Pons (tissue), 1 donor: ENCODE measurements at places on chromosomes 3 and 15.

DNA sequence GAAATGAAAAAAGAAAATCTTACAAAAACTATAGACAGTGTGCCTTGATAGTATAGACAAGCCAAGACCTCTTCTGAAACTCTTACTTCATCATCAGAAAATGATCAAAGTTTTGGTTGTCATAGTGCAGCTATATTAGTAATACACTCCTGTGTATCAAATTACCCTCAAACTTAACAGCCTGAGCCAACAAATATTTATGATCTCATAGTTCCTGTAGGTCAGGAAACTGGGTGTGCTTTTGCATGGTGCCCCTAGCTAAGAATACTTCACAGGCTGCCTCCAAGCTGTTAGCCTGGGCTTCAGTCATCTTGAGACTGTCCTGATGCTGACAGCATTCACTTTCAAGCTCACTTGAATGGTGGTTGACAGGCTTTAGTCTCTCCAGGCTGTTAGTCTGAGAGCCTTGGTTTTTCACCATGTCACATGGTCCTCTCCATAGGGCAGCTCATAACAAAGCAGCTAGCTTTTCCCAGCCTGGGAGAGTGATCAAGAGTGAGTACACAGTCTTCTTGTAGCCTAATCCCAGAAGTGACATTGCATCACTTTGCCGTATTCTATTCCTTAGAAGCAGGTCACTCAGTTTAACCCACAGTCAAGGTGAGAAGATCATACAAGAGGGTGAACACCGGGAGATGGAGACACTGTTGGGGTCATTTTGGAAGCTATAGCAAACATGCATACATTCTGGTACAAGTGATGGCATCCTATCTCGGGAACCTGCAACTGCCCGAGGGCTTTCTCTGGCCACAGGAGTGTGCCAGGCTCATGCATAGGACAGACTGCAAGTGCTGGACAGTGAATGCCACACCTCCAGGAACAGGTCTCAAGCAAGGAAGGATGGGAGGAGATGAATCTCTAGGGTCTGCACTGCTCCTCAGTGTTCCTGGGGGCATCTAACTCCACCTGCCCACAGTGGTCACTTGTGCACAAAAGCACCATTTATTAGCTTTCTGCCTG lies 173.4 kb upstream of the CADPS start:
- DNase-seq, result no peak

- DNase-seq, result no peak
Measured at GRCh38 chr15:66783725-66784124, 81.7 kb downstream of the SMAD6 start.

DNA sequence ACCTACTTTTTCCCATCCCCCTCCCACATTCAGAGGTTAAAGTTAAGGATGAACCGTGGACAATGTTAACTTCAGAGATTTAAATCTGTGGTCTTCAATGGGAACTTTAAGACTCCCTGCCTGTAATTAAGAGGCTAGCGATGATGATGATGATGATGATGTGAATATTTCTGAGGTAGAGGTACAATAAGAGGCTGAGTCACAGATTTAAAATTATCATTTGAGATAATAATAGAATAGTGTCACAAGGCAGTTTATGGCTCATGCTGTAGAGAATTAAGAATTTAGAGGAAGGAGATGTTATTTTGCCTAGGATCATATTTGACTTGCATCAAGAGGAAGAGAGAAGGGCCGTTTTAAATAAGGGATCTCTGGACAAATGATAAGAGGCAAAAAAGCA lies 146.2 kb downstream of the BBX start:
- no peak for DNase-seq

GRCh38 chr3:112319516-112320276 lies 13.3 kb upstream of the CD200 start:
- DNase-seq, result no peak

DNA sequence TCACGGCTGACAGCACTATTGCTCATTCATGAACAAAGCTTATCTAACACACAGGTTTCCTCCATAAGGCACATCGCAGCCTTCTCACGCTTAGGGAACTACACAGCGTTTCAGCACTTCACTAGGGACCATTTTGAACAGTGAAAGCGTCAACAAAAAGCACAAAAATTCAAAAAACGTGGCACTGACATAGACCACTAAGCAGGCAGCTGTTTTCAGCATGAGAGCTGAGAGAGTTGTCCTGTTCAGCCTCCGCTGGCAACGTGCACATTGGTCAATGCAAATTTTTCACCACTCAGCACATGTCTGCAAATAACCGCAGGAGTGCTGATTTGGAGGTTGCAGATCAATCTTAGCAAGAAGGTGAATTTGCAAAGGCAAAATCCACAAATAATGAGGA lies 109.2 kb downstream of the LRRK1 start:
- DNase-seq, result no peak

DNA sequence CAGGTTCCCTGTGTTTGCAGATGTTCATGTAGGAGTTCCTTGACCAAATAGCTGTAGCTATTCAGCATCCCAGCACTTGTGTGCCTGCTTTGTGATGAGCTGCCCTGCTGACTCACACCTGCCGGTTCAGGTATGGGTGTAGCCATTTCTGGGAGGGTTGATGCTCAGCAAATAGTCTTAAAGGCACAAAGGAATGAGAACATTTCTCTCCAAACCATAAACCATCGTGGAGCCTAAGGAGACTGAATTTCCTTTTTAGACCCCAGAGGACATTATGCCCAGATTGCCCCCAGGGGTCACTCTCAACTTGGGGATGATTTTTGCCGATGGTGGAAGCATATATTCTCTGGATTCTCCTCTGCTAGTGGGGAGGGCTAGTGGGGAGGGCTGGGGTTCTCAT lies 80.6 kb downstream of the ADAMTSL3 start:
- no peak for DNase-seq

DNA sequence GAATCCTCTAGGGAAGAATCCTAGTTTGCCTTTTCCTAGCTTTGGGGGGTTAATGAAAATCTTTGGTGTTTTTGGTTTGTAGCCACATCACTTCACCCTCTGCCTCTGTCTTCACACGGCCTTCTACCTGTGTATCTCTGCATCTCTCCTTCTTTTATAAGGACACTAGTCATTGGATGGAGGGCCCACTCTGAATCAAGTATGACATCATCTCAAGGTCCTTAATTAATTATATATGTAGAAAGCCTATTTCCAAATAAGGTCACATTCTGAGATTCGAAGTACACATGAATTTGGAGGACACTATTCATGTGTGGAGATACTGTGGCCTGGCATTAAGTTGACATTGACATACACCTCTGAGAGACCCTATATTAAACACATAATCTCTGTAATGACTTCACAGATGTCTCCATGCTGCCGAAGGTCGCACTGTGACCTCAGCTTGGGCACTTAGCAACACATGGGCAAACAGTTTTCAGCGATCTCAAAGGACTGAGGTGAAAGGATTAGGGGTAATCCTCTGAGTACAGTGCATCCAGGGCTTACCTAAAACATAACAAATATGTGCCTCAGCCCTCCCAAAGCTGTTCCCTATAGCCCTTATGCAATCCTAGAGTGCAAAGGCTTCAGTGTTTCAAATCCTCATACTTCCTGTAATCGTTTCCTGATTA lies 446.0 kb downstream of the FGF12 start:
- no peak for DNase-seq

DNA sequence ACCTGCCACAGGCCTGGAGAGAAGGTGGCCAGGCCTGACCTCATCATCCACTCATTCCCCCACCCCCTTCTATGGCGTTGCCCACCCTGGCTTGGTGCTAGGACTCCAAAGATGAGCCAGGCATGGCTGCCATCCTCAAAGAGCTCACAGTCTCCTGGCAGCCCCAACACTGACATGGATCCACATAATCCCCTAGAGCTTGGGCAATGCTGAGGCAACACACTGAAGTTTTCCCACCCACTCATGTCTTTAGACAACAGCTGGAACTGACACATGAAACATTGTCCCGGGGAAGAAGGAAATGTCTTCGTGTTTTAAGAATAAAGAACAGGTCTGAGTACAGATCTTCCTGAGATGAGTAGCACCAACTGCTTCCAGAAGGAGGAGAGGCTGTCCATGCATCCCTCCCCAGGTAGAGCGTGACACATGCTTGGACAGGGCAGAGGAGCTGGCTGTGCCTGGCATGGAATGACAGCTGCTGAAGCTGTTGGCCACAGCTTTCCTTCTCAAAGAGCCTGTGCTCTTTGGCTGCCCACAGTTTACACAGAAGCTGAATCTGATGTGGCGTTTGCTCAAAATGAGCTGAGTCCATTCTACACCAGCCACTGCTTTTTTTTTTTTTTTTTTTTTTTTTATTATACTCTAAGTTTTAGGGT lies 70.1 kb downstream of the HOMER2 start:
- no peak for DNase-seq

GRCh38 chr15:73598530-73599160 lies 34.5 kb downstream of the NPTN start:
- DNase-seq, result no peak

DNA sequence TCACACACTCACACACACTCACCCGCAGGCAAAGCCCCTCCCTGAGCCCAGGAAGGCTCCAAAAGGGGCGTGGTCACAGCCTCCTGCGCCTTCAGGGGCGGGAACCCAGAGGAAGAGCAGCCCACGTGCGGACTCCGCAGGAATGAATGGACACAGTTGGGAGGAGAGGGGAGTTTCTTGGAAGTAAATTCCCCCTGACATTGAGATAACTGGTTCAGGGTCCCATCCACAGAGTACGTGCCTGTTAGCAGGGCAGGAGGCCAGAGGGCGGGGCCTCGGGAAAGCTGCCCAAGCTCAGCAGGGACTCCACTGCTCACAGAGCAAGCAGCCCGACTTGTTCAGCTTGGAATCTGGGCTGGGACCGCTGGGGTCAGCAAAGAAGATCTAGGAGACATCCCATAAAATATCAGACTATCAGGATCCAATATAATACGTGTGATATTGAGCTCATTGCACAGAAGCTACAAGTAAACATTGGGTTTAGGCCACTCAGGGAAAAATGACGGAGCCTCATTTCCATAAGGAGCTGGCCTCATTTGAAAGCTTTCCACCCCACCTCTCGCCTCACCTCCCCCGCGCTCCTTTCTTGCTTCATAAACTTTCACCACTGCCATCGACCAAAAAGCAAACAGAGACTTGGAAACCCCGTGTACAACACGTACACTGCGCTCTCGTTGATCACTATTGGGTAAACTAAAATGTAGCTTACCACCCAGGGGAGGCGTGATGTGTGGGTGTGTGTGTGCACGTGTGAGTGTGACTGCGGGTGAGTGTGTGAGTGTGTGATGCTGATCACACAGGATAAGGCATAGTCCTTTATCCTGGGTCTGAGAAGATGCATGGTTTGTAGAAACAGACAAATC lies 36.0 kb downstream of the TM2D3 start:
- no peak for DNase-seq

- no peak for DNase-seq
Measured at GRCh38 chr3:54970895-54971294, 43.0 kb upstream of the LRTM1 start.

GRCh38 chr15:23415321-23415865 lies 31.6 kb downstream of the GOLGA6L2 start:
- DNase-seq, result no peak

DNA sequence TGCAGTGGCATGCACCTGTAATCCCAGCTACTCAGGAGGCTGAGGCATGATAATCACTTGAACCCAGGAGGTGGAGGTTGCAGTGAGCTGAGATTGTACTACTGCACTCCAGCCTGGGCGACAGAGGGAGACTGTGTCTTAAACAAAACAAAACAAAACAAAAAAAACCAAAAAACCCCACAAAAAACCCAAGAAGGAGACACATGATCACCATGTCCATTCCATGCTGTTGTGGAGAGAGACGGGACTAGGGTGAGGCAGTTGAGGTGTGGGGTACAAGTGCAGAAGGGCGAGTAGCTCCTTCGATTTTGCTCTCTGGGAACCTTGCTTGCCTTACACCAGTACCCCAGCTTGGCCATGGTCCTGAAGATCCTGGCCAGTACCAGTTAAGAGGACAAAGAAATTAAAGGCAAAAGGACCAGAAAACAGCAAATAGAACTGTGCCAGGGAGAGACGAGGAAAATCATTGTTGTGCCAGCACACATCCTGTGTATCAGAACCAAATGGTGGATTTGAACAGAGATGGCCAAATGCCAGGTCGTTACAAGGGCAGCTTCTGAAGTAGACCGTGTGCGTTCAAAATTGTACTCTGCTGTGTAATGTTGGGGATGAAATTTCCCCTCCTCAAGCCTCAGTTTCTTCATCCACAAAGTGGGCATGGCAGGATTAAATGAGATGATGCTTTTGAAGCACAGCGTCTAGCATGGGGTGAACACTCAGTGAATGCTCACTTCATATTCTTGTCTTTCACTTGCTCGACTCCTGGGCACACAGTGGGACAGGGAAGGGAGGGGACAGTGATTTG lies 42.9 kb upstream of the CTSH start:
- DNase-seq, result no peak

- no peak for DNase-seq
Measured at GRCh38 chr3:140273542-140274195, 338.7 kb downstream of the CLSTN2 start.

GRCh38 chr3:114904633-114905032 lies 242.5 kb downstream of the ZBTB20 start:
- DNase-seq, result no peak

DNA sequence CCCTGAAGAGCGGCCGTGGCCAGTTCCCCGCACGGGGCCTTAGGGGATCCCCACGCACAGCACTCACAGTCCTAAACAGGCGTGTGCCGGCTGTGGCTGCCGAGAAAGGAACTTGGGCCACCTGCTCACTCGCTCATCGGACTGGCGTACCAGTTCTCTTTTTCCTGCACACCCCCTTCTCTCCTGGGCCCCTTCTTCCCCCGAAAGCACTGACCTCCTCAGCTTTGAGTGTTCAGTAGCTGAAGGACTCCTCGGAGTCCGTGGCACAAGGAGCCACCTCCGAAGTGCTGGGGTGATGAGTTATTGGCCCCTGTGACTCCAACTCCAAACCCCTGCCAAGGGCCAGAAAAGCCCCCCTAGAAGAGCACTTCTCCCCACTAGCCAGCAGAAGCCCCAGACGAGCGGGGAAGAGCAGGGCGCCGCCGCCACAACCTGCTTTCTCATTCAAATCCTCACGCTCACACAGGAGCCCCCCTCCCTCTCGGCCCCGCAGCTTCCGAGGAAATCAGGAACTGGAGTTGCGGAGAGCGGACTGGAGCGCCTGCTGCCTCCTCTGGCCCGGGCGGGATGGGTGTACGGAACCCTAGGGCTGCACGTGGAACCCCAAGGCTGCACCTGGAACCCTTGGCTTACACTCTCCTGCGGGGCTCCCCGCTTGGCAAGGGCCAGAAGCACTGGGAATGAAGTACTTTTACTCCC lies at the start of gene PLCH1:
TSS of gene PLCH1 (minus strand) at position 446 of the 699 bp plus-strand sequence. CDS start 40,847 bp downstream, outside the sequence.
- DNase-seq, result peak; percentile 40

GRCh38 chr3:58434990-58435389 lies 1.4 kb upstream of the PDHB start:
- no peak for DNase-seq

GRCh38 chr3:83063446-83063845 lies 1302.0 kb upstream of the GBE1 start:
- no peak for DNase-seq

DNA sequence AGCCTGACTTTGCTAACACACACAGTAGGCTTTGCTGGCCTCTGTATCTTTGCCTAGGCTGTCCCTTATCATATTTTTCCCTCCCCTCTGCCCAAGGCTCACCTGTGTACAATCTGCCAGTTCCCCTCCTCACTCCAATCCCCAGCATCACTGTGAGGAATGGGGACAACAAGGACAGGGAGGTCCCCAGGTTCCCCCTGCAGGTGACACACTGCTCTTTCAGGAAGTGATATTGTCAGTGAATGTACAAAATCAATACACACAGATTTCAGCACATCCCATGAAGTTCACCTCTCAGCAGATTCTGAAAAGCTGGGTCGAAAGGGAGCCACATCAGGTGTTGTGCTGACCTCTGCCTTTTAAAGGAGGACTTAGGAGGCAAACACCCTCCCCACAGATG lies 177.5 kb downstream of the RAB11A start:
- DNase-seq, result no peak
